GM12878 (cell line): ENCODE measurements at places on chromosomes 5 and 9.

DNA sequence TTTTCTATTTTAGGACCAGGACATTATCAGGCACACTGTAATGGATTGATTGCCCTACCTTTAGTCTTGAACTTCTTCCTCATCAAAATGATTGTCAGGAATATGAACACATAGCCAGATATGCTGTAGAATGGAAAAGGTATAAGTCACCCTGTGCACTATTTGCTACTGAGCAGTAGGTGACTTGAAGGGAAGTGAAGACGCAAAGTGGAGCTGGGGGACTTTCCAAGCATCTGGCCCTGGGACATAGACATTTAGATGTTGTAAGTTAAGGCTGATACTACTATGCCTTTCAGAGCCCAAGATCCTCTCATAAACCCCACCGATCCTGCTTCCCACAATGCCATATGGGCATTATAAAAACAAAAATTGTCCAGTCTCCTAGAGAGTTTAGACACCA, 174.5 kb downstream of the DOCK8 start:
- no peaks in the 10 kb centered on the region for H3K4me1 ChIP-seq
- DNase-seq: no peak
- H3K27ac ChIP-seq: no peak overlapping the region

DNA sequence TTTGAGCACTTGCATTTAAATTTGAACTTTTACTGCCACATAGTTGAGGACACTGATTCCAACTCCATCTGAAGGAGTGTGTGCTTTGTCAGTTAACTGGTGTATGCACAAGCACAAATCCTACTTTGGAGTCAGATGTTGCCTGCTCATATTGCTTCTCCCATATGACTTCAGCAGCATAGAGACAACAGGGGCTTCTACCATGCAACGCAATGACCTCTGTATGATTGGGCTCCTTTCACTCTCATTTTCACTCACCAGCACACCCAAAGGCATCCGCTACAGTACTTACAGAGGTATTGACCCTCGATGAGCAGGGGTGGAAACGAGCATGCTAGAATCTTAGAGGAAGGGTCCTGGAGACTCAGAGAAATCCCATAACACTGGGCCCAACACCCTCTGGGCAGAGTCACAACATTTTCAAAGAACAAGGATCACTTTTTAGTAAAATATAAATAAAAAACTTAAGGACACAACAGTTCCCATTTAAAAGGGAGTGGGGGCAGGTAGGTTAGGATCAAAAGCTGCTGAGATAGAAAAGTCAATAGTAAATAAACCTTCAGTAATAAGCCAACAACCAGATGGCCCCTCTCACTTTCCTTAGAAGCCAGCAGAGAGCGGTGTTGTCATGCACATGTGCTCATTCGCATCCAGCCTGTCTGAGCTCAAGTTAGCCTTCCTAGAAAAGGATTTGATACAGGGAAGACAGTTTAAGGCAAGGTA, 203.8 kb downstream of the SNCAIP start:
- no peak for DNase-seq
- H3K27ac ChIP-seq: no peak overlapping the region
- no peaks in the 10 kb centered on the region for H3K4me1 ChIP-seq
- no peak overlapping the region for H3K4me3 ChIP-seq
- no peaks in the 10 kb centered on the region for H3K27me3 ChIP-seq

GRCh38 chr9:18357321-18357720, 116.6 kb upstream of the ADAMTSL1 start:
- H3K4me1 ChIP-seq: no peaks in the 10 kb centered on the region
- no peak overlapping the region for H3K4me3 ChIP-seq
- H3K36me3 ChIP-seq: no peaks in the 10 kb centered on the region
- H3K27ac ChIP-seq: no peak overlapping the region
- DNase-seq: no peak

GRCh38 chr9:111287127-111287526, 42.9 kb downstream of the OR2K2 start:
- DNase-seq: no peak
- H3K27ac ChIP-seq: no peak overlapping the region
- no peak overlapping the region for H3K4me3 ChIP-seq
- no peaks in the 10 kb centered on the region; the same call in 1 of the 2 replicates for H3K27me3 ChIP-seq
- no peaks in the 10 kb centered on the region for H3K36me3 ChIP-seq

- no peak for DNase-seq
- H3K27me3 ChIP-seq: no peaks in the 10 kb centered on the region; the same call in 1 of the 2 replicates
- H3K4me1 ChIP-seq: no peaks in the 10 kb centered on the region
- H3K36me3 ChIP-seq: no peaks in the 10 kb centered on the region
These were observed 8.0 kb upstream of the HNRNPAB start for GRCh38 chr5:178196281-178196812.

GRCh38 chr5:35799753-35800152, 56.9 kb upstream of the IL7R start:
- no peaks in the 10 kb centered on the region for H3K4me1 ChIP-seq
- H3K4me3 ChIP-seq: no peak overlapping the region
- no peak overlapping the region for H3K27ac ChIP-seq
- DNase-seq: no peak
- no peaks in the 10 kb centered on the region for H3K27me3 ChIP-seq
- no peaks in the 10 kb centered on the region for H3K36me3 ChIP-seq

DNA sequence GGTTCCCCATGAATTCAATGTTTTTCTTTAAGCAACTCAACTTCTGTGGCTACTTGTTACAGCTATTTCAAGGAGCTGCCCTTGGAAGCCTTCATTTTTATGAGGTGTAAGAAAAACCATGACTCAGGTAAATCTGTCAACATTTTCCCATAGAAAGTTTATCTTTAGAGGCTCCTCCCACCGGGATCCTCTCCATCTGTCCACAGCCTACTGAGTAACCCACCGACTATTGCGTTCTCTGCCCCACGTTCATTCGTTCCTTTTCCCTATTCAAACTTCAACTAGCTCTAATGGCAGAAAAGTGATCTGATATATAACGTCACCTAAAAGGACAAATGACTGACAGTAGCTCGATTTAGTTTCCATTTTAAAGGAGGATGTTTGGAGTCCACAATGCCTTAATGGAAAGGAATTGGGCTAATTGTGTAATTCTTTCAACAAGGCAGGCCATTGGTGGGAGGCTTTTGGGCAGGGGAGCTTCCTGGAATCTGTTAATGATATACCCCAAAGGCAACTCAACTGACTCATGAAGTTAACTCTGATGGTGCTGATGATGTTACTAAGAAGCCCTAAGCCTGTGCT, 29.3 kb upstream of the NR3C1 start:
- peak overlapping the region; percentile 67 for H3K4me3 ChIP-seq
- DNase-seq: no peak
- peaks cover 17% of the 10 kb centered on the region for H3K4me1 ChIP-seq
- no peaks in the 10 kb centered on the region for H3K27me3 ChIP-seq
- peak overlapping the region; percentile 23 for H3K27ac ChIP-seq

DNA sequence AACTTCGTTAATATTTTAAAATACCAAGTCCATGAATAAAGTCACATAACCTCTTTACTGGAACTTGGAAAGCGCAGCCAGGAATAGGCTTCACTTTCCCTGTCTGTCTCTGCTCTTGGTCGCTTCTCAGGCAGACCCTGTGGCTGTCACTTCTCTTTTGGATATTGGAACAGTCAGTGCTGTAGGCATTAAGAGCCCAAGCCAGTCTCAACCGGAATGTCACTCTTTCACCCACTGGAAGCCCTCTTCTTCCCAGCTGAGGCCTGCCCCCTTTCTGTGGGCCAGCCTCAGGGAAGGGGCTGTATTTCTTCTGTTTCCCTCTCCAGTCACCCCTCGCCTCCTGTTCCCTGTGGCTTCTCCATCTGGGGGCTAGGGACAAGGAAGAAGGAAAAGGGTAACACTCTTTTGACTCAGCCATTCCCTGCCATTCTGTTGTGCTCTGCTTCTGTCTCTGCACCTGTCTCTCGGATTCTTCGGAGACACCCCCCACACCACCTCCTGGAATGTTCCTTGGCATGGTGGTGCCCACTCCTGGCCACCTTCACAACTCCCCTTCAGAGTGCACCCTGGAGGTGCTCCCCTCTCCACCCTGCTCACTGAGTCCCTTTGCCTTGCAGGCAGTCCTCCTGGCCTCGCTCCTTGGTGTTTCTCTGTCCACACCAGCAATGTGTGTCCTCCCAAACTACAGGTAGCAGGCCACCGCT, 103.4 kb downstream of the TRIO start:
- H3K27me3 ChIP-seq: no peaks in the 10 kb centered on the region
- no peak for DNase-seq
- H3K4me1 ChIP-seq: peaks cover 34% of the 10 kb centered on the region
- H3K27ac ChIP-seq: no peak overlapping the region
- peaks cover 6% of the 10 kb centered on the region; the same call in 1 of the 2 replicates for H3K36me3 ChIP-seq

DNA sequence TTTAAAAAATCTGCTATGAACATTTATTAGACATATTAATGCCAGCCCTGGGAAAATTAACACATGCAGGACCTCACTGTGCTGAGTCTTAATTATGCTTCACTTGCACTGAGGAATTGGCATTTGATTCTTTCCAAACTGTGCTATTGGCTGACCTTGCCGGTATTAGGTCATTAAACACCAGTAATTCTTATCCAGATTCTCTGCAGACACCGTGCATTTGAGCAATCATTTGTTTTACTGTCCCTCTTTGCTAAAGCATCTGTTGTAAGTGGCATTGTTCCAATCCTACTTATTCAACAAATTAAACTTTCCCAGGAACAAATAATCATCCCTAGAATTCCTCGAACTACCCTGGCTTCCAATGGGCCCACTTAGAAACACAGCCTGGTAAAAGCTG, 145.0 kb downstream of the SLC12A2 start:
- H3K27ac ChIP-seq: no peak overlapping the region
- H3K27me3 ChIP-seq: no peaks in the 10 kb centered on the region
- no peaks in the 10 kb centered on the region for H3K4me1 ChIP-seq
- H3K4me3 ChIP-seq: no peak overlapping the region

GRCh38 chr5:33310451-33310850, 130.3 kb upstream of the TARS1 start:
- no peak overlapping the region for H3K4me3 ChIP-seq
- H3K27me3 ChIP-seq: no peaks in the 10 kb centered on the region
- no peak for DNase-seq
- no peaks in the 10 kb centered on the region for H3K4me1 ChIP-seq
- no peak overlapping the region for H3K27ac ChIP-seq

DNA sequence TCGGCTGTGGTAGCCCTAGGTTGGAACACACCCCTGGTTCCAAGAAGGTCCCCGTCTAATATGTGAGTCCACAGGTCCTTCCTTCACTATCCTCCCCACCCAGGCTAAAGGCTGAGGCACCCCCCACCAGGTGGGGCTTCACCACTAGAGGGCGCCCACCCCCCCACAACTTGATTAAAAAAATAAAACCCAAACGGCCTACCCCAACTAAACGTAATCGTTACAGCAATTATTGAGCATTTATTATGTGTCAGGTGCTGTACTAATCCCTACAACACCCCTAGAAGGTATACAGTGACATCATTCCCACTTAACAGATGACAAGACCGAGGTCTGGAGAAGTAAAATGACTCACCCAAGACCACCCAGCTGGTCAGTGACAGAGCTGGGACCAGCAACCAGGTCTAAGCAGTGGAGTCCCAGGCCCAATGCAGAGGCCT, 65.0 kb downstream of the FGF18 start:
- peaks cover 3% of the 10 kb centered on the region for H3K4me1 ChIP-seq
- no peak overlapping the region for H3K27ac ChIP-seq
- DNase-seq: no peak
- no peaks in the 10 kb centered on the region for H3K36me3 ChIP-seq

GRCh38 chr5:168530621-168531150, 1.6 kb downstream of the FBLL1 start:
- no peak overlapping the region for H3K4me3 ChIP-seq
- H3K4me1 ChIP-seq: no peaks in the 10 kb centered on the region
- H3K27me3 ChIP-seq: peaks cover 3% of the 10 kb centered on the region; the same call in 1 of the 2 replicates
- no peak overlapping the region for H3K27ac ChIP-seq
- no peaks in the 10 kb centered on the region for H3K36me3 ChIP-seq

GRCh38 chr9:211036-211435, 3.6 kb upstream of the DOCK8 start:
- no peak for DNase-seq
- H3K4me1 ChIP-seq: no peaks in the 10 kb centered on the region
- H3K27ac ChIP-seq: no peak overlapping the region
- no peaks in the 10 kb centered on the region for H3K36me3 ChIP-seq

GRCh38 chr5:37847978-37848425, 8.2 kb upstream of the GDNF start:
- H3K36me3 ChIP-seq: no peaks in the 10 kb centered on the region
- peaks cover 8% of the 10 kb centered on the region for H3K4me1 ChIP-seq
- H3K4me3 ChIP-seq: no peak overlapping the region
- no peaks in the 10 kb centered on the region for H3K27me3 ChIP-seq

- H3K36me3 ChIP-seq: no peaks in the 10 kb centered on the region
- H3K27me3 ChIP-seq: no peaks in the 10 kb centered on the region; the same call in 1 of the 2 replicates
- no peak overlapping the region for H3K4me3 ChIP-seq
- DNase-seq: no peak
- H3K27ac ChIP-seq: no peak overlapping the region
These were observed 100.3 kb downstream of the PCSK1 start for GRCh38 chr5:96332535-96333366.

- no peaks in the 10 kb centered on the region; the same call in 1 of the 2 replicates for H3K27me3 ChIP-seq
- no peaks in the 10 kb centered on the region for H3K36me3 ChIP-seq
- H3K4me1 ChIP-seq: no peaks in the 10 kb centered on the region
- H3K4me3 ChIP-seq: no peak overlapping the region
- no peak for DNase-seq
These were observed 51.6 kb upstream of the PHYKPL start for GRCh38 chr5:178284093-178284675.

- H3K36me3 ChIP-seq: no peaks in the 10 kb centered on the region
- H3K4me1 ChIP-seq: no peaks in the 10 kb centered on the region
- no peak overlapping the region for H3K27ac ChIP-seq
- H3K27me3 ChIP-seq: peaks cover 1% of the 10 kb centered on the region
- DNase-seq: no peak
- no peak overlapping the region for H3K4me3 ChIP-seq
These were observed 107.2 kb upstream of the CKMT2 start for GRCh38 chr5:81125959-81126358.

DNA sequence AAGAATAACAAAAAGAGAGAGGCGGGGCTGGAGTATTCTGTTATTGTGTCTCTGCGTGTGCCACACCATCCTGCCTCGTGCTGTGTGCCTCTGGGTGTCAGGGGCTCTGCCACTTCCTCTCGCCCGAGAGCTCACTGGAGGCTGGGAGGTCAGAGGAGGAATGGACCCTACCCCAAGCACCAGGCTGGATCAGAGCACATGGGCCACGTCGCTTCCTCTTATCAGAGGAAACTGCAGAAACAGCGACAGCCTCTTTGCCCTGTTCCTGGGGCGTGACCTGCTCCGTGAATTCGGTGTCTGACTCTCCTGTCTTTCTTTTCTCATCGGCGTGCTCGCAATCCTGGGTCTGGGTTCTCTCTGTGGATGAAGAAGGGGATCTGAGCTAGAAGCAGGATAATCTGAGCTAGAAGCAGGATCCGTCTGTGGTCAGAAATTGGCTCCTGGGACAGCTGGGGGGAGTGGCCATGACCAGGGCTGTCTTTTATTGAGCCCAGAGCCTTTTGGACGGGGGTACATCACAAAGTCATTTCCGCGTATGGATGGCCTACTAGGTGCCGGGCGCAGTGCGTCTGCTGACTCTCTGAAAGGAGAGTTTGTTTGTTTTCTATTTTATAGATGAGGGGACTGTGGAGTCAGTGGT, 150.3 kb upstream of the COL5A1 start:
- no peak overlapping the region for H3K27ac ChIP-seq
- no peak for DNase-seq
- H3K4me1 ChIP-seq: no peaks in the 10 kb centered on the region
- H3K27me3 ChIP-seq: peaks cover 2% of the 10 kb centered on the region; the same call in 1 of the 2 replicates
- no peaks in the 10 kb centered on the region for H3K36me3 ChIP-seq

GRCh38 chr9:85009251-85009650, 339.7 kb downstream of the NTRK2 start:
- H3K27me3 ChIP-seq: no peaks in the 10 kb centered on the region
- peak; percentile 4 for DNase-seq
- no peak overlapping the region for H3K4me3 ChIP-seq
- H3K36me3 ChIP-seq: no peaks in the 10 kb centered on the region
